ENCODE measurements at places on chromosomes 1 and 21.

DNA sequence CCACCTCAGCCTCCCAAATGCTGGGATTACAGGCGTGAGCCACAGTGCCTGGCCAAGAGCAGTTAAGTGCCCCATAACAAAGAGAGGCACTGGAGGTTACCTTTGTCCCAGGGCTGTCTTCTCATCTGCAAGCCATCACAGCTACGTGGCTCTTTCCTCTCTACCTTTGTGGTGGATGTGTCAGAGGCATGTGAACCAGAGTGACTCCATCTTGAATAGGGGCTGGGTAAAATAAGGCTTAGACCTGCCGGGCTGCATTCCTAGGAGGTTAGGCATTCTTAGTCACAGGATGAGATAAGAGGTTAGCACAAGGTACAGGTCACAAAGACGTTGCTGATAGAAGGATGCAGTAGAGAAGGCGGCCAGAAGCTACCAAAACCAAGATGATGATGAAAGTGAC, 59.4 kb upstream of the POU2F1 start:
- no peak for DNase-seq

DNA sequence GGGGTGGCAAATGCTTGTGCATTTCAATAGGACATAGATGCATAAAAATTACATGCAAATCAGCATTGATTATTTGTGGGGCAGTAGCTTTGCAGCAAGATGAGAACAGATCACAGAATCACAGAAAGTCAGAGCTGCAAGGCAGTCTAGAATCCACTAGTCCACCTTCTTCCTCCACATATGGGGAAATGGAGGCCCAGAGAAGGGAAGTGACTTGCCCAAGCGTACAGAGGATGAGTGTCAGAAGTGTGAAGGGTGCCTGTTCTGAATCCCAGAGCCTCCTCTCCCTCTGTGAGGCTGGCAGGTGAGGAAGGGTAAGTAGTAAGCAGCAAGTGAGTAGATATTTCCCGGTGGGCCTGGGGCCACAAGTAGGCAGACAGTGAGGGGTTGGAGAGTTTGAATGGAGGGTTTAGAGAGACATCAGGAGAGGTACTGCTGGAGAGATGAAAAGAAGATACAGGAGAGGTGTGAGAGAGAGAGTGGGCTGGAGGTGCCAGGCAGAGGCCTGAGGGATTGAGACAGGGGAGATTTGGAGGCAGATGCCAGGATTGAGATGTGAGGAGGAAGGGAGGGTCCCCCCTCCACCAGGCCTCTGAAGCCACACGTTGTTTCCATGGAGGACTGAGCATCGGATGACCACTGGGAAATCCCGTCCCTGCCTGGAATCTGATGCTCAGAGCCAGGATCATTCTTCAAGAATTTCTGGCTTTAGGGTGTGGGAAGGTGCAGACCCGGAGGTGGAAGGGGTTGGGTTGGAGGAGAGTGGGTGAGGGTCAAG, 4.8 kb upstream of the MYOG start:
- DNase-seq: no peak

- DNase-seq: no peak
These were observed 1.2 kb downstream of the SNAPIN start for GRCh38 chr1:153659656-153660055.

GRCh38 chr1:87904651-87905050, 576.0 kb downstream of the LMO4 start:
- no peak for DNase-seq

GRCh38 chr1:53919675-53920066, 25.7 kb downstream of the DIO1 start:
- no peak for DNase-seq

- no peak for DNase-seq
These were observed 988.8 kb upstream of the TMPRSS15 start for GRCh38 chr21:19392390-19392789.

- DNase-seq: no peak
These were observed 25.9 kb downstream of the CD53 start for GRCh38 chr1:110898734-110899457.

DNA sequence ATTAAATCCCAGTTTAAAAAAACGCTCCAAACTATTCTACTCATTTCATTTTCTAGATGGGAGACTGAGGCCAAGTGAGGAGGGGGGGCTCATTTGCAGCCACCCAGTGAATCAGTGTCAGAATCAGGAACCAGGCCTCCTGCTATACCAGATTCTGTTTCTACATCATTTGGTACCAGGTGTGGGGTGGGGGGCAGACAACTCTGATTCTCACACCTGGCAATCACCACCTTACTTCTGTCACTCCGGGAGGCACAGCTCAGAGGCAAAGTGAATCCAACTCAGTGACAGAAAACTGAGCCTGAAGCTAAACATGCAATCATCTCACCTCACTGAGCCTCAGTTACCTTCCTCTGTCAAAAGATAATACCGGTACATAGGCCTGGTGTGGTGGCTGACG, 23.5 kb upstream of the ID3 start:
- DNase-seq: no peak

DNA sequence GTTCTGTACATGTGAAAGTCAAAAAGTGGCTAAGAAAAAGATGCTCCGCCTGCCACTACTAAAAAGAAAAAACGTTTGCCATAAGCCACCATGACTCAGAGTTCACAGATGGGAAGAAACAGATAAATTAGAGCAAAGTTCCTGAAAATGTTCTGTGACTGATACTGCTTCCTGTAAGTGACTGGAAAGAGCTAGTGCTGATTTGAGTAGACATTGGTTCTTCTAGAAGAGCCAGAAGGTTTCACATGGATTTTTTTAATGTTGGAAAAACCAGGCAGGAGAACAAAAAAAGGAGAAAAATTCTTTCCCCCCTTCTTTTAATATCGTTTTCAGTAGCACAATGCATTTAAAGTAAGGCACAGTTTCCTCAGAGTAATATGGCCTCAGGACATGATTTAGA, 221.4 kb downstream of the HLX start:
- DNase-seq: no peak

DNA sequence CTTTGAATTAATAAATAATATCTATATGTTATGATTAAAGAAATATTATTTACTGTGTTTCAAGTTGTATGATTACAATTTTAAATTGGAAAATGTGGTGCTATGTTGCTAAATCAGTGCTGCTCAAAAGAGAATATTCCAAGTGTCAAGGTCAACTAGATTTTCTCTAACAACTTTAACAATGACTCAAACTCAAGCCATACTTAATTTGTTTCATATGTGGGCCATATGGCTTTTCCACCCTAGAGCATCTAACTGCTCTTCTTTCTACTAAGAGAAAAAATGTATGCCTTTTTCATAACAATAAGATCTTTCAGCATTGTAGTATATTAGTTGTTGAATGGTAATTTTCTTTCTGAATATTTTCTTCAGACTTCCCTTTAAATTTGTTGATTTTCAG, 8.3 kb upstream of the SYT14 start:
- no peak for DNase-seq

- no peak for DNase-seq
These were observed 32.2 kb downstream of the DTL start for GRCh38 chr1:212067787-212068186.

- DNase-seq: peak; percentile 25
These were observed 537.3 kb upstream of the PLXNA2 start for GRCh38 chr1:208781391-208782045.

- no peak for DNase-seq
These were observed 264 bp downstream of the FCRL3 start for GRCh38 chr1:157700305-157700704.

GRCh38 chr1:173048621-173049321, 2.0 kb downstream of the TNFSF18 start:
- DNase-seq: no peak

DNA sequence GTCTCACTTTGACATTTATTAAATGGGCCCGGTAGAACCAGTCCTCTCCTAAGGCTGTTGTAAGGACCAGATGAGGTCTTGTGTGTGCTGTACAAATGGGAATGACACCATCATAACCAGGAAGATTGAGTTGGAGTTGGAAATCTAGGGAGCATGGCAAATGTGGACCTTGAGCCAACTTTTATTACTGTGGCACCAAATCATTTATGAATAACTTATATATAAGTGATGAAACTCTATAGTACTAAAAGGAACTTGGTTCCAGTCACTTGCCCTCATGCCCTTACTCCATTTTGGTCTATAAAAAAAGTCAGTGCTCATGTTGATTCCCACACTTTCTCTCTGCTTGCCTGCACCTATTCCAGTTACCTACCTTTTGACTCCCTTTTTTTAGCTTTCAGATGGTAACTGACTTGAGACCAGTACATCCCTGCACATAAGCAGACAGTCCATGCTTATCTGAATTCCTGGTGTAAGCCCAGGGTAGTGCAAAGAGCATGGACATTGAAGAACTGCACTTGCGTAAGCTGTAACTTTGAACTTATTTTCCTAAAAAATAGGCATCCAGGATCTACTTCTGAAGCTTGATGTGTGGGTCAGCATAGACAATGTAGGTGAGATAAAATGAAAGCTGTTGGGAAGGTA, 210.6 kb downstream of the PBX1 start:
- no peak for DNase-seq

DNA sequence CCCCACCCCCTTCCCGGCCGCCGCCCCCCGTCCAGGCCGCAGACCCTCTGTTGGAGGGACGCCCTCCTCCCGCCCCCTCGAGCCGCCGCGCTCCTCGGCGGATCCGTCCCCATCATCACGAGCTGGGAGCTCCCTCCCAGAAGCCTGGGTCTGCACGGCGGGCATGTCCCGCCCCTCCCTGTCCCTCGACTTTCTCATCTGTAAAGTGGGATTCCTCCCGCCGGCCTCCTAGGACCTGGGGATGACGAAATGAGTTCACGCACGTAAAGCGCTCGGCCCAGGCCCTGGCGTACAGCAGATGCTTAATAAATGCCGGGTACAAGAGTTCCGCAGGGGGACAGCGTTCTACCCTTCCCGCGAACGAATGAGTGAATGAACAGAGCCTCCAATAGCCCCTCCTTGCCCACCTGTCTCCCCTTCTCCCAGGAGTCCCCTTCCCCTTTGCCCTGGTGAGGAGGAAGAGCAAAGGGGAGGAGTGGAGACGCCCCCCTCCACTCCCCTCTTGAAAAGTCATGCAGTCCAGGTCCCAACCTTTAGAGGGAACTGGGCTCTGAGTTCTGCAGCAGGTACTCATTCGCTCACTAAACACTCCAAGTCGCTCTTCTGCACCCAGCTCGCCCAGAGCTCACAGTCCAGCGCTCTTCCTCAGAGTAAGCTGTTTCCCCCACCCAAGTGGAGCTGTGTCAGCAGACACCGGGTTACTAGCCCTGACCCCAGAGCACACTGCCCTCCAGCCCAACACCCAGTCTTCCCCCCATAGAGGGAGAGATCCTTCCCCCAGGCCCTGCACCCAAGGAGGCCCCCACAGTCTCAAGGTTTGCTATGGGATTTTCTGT, 16.8 kb downstream of the RAP1GAP start:
- no peak for DNase-seq

GRCh38 chr1:156119503-156120209, 5.1 kb downstream of the LMNA start:
- no peak for DNase-seq

DNA sequence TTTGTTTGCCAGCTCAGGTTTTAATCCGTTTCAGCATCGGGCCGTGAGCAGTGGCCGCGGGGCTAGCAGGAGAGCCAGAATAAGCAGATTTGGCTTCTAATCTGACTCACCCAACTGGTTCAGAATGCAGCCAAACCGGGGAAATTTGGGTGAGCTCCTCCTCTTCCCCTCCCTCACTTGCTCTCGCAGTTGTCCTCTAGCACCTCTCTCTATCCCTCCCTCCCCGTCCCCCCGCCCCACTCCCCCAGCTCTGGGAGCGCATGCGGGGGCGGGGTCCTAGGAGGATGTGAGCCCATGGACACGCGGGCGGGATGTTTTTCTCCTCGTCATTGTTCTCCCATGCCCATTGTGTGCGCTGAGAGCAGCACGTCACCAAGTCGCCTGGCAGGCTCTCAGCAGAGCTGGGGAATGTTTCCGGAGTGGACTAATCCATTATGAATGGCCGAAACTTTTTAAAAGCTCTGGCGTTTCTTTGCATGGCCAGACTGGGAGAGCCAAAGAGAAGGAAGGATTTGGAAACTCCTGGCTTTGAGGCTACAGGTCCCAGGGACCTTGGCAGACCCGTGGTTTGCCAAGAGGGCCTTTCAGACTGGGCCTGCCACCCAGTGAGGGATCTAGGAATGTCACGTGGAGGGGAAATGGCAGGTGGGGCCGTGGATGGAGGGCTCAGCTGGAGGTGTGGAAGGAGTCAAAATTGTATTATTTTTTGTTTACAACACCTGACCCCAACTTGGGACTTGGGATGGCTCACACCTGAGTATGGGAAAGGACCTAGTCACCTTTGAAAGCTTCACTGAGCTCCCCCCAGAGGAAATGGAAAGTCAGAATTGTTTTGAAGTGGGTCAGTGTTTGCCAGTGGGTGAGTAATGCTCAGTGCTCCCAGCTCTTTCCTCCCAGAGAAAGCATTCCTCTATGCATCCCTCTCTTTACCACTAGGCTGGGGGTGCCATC, 39.2 kb downstream of the CDK18 start:
- DNase-seq: peak; percentile 25

DNA sequence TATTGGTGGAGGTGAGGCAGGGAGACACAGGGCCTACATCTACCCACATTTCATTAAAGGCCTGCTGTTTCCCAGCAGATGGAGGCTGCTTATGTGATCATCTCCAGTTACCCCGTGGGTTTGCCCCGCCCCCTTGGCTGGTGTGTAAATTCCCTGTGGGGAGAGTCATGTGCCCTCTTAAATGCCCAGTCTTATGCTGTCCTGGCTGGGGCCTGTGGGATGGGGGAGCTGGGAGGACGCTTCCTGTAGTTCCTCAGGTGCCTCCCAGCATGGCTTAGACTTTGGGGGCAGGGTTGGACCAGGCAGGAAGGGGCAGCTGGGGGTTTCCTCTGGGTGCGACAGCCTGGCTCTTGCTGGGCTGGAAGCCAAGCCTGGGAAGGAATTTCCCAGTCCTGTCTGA, 15.5 kb upstream of the CITED4 start:
- DNase-seq: no peak

- no peak for DNase-seq
These were observed 139.1 kb downstream of the TSEN15 start for GRCh38 chr1:184190616-184191015.

GRCh38 chr1:1167398-1167821, 6.3 kb upstream of the TTLL10 start:
- no peak for DNase-seq

GRCh38 chr1:157696966-157697628, 3.5 kb downstream of the FCRL3 start:
- DNase-seq: no peak

DNA sequence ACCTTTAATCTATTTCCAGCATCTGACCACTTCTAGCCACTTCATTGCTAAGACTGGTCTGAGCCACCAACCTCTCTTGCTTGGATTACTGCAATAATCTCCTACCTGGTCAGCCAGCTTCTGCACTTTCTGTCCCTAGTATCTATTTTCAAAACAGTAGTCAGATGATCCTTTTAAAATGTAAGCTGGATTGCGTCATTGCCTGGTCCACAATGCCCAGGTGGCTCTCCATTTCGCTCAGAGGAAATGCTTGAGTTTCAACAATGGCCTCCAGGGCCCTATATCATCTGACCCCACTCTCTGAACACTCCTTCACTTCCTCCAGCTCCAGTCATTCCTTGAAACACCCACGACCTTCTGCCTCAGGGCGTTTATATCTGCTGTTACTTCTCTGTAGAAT, 2.3 kb downstream of the FYB2 start:
- DNase-seq: no peak

- DNase-seq: no peak
These were observed 4.0 kb downstream of the RNF11 start for GRCh38 chr1:51240084-51240483.

Measured in NCI-H1417 treated with DMSO at 0.1 percent for 48 hours (cell line).